H7 (cell line): ENCODE measurements at places on chromosomes 7 and 10. TPM values are rescaled to one million over a fixed set of nuclear protein-coding genes. Genes with fewer than 3 reads are reported as not detected.

DNA sequence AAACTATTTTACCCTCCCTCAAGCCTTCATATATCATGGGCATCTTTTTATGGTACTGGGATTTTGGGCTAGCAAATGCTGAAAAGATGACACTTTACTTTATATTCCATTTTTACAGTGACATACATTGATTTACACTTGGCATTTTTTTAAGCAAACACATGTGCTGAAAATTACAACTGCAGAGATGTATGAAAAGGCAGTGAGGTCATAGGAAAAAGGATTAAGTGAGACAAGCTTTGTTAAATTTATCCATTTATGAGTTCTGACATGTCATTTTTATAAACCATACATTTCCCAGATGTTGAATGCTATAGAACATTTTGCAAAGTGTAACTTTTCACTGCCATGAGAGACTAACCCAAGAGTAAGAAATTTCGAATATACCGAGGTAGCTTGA lies 68.8 kb upstream of the RSU1 start:
- DNase-seq: no peak

- DNase-seq: no peak
Measured at GRCh38 chr10:127894146-127894545, 1.4 kb upstream of the CLRN3 start.

DNA sequence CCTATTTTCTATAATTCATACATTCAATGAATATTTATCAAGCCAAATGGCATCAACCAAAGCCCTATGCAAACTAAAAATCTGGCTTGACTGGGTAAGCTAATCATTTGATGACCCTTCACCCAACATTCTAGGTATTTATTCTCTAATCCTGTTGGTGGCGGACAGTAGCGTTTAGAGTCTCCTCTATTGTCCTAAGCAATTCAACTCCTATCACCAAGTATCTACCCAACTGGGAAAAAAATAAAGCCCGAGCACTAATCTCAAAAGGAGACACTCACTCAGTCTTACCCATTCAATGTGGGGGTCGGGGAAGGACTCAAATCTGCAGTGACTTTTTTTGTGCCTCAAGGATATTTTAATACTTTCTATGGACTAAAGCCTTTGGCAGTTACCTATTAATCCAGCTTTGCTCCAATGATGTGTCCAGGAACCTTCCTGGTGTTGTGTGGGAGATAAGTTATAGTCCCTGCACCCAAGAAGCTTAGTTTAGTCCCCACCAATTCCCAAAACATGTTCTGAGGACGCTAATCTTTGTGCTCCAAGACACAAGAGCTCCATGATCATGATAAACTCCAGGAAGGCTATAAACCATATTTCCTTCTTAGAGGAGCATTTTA lies 30.6 kb downstream of the DNMBP start:
- DNase-seq: no peak

DNA sequence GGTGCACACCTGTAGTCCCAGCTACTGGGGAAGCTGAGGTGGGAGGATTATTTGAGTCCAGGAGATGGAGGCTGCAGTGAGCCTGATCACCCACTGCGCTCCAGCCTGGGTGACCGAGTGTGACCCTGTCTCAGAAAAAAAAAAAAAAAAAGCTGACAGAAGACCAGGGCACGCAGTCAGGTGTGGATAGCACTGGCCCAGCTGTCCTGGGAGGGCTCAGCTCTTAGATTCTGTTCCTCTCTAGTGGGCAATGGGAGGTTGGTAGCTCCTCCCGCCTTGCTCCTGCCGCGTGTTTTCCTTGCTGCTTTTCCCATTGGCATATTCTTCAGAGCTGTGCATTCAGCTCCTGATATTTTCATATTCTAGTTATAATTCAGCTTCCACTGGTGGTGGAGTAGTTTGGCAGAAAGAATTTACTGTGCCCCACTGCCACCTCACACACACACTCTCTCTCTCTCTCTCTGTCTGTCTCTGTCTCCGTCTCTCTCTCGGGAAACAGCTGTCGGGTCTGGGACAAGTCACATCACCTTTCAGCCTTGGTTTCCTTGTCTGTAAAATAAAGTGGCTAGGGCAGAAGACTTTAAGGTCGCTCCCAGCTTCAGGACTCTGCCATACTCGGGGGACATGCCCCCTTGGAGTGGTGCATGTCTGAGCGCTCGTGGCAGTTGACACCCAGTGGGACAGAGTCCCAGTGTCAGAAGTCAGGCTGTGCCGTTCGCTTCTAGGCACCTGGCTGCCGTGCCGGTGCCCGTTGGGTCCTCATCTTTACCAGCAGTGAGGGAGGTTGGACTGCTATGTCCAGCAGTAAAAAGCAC lies 25.9 kb upstream of the ANKRD2 start:
- no peak for DNase-seq

DNA sequence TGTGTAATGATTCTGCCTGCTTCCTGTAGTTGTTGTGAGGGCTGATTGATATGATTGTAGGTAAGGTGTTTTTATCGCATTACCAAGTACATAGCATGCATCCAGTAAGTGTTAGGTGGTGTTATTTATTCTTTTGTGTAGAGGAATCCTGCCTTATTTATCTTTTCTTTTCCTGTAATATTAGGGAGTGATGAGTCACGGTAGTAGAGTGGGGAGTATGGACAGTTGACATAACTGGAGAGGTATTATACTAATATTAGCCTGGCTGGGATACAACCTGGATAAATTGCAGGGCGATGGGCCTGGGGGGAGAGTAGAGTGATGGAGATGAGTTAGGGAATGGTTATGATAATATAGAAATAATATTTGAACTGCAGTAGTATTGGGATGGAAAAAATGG lies 9.8 kb downstream of the SDK1 start:
- DNase-seq: no peak

DNA sequence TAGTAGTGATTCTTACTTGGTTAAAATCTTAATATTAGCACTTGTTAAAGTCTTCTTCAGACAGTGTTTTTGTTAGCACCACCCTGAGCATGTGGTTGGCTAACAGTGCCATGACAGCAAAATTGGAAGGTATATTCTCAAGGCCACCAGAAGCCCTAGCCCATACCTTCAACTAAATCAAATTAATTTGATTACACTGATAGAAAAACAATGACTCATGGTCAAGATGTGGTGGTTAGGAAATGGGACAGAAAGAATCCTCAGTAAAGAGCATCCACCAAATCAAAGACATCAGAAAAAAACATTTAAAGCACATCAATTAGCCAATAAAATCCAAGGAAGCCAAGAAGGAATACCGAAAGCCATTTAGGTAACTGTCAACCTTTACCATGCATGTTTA lies 75.5 kb downstream of the PIP4K2A start:
- no peak for DNase-seq

DNA sequence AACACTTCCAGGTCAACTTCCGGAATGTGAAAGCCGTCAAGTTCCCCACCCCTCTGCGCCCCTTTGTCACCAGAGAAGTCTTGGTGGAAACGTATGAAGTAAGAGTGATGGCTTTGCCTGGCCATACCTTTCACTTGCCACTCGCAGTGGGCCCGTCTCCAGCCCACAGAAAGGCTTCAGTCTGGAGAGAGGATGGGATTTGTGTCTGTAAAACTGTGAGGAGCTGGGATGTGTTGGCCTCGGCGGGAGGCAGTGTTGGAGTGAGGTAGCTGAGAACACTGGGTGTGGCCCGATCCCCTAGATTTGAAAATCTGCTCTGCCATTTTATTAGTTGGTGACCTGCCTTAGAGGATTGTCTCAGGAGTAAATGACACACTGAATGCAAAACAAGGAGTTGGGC lies 6.4 kb downstream of the ADCK2 start:
- DNase-seq: no peak

- DNase-seq: peak; percentile 58
Measured at GRCh38 chr10:73768881-73769280, 13.0 kb upstream of the CHCHD1 start.

- DNase-seq: no peak
Measured at GRCh38 chr7:101714097-101714496, 85.0 kb upstream of the MYL10 start.

DNA sequence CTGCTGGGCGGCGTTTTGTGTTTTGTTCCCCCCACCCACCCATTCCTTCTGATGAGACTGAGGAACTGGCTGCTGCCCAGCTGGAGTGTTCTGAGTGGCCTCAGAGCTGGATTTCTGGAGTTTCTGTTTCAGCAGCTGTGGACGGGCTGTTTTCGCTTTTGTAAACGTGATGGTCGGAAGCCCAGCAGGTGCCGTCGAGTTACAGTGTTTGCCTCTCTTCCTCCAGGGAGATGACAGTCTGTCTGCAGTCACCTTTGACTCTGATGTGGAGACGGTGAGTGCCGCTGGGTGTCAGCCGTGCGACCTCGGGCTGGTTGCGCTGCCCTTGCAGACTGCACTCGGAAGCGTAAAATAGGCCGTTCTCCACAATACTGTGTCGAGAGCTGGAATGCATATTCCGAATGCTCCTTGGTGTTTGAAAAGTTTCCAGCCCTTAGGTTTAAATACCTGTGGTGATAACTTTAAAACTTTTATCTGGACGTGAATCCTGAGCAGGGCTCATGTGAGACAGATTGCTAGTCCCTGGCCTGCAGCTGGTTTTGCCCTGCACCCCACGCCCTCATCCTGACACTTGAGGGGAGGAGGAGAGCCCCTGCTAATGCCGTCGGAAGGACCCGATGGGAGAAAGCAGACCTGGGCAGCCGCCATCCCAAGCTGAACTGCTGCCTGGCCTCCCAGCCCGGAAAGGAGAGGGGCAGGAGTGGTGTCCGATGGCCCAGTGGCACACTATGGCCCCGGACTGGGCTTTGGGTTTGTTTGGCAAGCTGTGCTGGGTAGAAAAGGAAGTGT lies 8.3 kb downstream of the IQCE start:
- DNase-seq: peak; percentile 65

GRCh38 chr7:33232632-33233145 lies 103.3 kb downstream of the BBS9 start:
- DNase-seq: no peak

GRCh38 chr10:71598621-71599055 lies 120.9 kb downstream of the C10orf105 start:
- no peak for DNase-seq

DNA sequence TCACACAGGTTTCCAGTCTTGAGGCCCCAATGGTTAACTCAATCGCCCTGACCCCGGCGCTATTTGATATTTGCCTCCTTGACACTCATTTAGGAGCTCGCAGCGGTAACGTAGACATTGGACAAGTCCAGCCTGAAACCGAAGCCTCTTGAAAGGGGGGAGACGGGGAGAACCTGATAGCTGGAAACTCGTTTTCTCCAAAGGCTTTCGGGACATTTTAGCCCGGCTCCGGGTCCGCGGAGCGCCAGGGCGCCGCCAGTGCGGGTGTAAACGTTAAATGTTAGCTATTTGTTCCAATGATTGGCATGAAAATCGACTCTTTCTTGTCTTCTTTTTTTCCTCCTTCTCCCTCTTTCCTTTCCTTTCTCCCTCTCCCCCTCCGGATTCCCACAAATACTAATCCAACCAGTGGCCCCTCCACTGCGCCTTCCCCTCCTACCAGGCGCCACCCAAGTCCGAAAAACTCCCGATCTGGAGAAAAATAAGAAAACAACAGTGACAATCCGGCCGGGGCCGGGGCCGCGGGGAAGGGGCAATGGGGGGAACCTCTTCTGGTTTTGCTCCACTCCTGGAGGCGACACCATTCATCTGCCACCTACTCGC lies 17.2 kb upstream of the GATA3 start:
- DNase-seq: peak; percentile 61

- no peak for DNase-seq
Measured at GRCh38 chr7:108197371-108198091, 67.4 kb upstream of the LAMB4 start.

DNA sequence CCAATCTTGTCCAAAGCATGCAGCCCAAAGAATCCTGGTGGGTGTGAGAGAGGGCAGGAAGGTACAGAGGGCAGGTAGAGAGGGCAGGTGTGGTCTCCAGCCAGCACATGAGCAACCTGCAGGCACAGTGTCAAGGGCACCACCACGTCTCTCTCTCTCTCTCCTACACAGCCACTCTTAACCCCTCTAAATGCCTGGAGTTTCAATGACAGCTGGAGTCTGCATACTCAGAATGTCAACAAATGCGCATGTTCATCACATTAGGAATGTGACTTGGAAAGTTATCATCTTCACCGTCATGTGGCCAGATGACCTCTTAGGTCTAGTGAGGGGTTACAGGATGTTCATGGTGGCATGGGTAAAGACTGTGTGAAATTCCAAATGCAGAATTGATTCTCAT lies 456.8 kb downstream of the SORCS1 start:
- DNase-seq: peak; percentile 8

DNA sequence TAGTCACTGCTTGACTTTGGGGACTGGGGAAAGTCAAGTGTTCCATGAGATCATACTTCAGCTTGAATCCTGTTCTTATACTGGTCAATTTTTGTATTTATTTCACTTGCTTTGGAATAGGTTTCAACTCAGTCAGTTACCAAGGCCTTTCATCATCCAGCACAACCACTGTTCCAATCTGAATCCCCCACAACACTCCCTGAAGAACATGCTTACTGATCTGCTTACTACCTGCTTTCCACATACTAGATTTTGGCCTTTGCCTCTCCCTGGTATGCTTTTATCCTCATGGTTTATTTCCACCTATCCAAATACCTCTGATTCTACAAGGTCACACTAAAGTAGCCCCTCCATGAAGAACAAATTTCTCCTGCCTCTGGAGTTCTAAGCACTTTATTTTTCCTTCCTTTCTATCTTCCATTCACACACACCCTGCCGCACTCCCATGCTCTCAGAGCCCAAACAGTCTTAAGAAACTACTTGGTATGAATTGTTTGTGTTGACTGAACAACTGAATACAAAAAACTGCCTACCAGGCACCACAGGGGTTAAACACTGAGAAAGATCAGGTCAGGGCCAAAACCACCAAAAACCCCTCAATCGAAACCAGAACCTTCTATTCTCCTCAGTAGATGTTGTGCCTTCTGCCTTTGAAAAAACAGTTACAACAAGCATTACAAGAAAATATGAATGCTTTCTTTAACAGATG lies 178.1 kb downstream of the AVL9 start:
- DNase-seq: no peak

GRCh38 chr7:133961724-133962123 lies 165.4 kb upstream of the LRGUK start:
- no peak for DNase-seq

- DNase-seq: peak; percentile 83
Measured at GRCh38 chr10:77925795-77926565, 575 bp downstream of the DLG5 start.

GRCh38 chr7:126856691-126857291 lies 395.9 kb downstream of the GRM8 start:
- DNase-seq: peak; percentile 23

SPAM1 gene
- not detected in 2 replicates for total RNA-seq

IDI2 gene
- not detected in 2 replicates for total RNA-seq

GJD4 gene
- total RNA-seq: not detected in 2 replicates

RNF32 gene
- 1.0 and 1.1 TPM in 2 replicates for total RNA-seq

HOXA4 gene
- total RNA-seq: not detected in 2 replicates

TMEM229A gene
- 0.15 and 0.42 TPM in 2 replicates for total RNA-seq

CALML3 gene
- not detected in 2 replicates for total RNA-seq

CACNB2 gene
- total RNA-seq: 1.0 and 2.2 TPM in 2 replicates

FGFR2 gene
- total RNA-seq: 47.1 and 71.1 TPM in 2 replicates
